ENCODE measurements at places on chromosomes 1 and 21.

DNA sequence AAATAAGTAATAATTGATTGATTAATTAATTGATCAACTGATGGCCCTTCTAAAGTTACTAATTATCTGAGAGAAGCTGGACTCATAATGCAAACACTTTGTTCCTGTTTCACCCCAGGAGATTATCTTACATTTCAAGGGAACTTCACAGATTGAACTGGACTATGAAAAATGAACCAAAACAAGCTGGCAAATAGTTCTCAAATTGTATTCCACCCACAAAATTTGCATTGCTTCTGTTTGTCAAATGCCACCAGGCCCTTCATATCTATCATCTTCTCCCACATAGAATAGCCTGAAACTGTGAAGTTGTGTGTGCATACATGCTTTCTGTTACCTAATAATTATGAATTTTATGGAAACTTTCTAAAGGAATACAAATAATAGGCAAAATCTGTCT lies 104.0 kb downstream of the ZNF281 start:
- DNase-seq = no peak

- no peak for DNase-seq
Measured at GRCh38 chr21:36330904-36331303, 10.9 kb downstream of the MORC3 start.

DNA sequence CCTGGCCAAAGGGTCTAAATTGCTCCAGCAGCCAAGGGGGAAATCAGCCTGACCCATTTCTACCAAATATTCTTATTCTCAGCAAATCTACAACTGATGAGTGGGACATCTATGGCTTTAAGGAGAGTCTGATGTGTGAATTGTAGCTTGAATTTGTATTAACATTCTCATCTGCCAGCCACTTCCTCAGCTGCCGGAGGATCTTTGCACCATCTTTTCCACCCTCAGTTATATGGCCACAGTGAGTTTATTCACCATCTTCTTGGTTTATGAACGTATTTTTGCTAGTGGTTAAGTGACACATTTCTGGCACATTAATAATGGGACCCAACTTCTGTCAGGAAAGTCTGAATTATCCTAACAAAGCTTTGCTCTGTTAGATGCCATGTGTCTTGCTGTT lies 69.6 kb downstream of the COLGALT2 start:
- no peak for DNase-seq

DNA sequence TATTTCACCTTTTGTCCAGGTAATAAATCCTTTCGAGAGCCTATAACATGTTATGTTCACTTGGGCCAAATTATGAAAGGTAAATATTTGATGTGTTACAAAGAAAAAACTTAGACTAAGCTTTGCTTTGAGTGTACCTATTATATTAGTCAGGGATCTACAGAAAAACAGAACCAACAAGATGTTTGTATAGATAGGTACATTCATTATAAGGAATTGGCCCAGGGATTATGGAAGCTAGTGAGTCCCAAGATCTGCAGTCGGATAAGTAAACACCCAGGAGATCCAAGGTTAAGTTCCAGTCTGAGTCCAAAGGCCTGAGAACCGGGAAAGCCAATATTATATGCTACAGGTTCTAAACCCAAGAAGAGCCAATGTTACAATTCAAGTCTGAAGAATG lies 234.5 kb downstream of the NRIP1 start:
- DNase-seq = no peak

DNA sequence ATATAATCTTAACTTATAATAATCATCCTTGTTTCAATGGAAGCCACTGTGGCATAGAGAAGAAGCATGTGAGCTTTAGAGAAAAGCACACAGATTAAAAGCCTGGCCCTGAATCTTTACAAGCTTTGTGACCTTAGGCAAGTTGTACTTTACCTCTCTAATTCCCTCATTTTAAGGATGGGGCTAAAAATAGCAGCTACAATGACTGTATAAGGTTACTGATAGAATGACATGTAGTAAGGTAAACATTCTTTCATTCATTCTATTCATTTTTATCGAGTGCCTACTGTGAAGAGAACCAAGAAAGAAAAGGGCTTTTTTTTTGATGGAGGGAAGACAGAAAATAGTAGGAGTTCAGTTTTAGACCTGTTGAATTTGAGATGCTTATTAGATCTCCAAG lies 25.6 kb downstream of the CDKN2C start:
- no peak for DNase-seq

DNA sequence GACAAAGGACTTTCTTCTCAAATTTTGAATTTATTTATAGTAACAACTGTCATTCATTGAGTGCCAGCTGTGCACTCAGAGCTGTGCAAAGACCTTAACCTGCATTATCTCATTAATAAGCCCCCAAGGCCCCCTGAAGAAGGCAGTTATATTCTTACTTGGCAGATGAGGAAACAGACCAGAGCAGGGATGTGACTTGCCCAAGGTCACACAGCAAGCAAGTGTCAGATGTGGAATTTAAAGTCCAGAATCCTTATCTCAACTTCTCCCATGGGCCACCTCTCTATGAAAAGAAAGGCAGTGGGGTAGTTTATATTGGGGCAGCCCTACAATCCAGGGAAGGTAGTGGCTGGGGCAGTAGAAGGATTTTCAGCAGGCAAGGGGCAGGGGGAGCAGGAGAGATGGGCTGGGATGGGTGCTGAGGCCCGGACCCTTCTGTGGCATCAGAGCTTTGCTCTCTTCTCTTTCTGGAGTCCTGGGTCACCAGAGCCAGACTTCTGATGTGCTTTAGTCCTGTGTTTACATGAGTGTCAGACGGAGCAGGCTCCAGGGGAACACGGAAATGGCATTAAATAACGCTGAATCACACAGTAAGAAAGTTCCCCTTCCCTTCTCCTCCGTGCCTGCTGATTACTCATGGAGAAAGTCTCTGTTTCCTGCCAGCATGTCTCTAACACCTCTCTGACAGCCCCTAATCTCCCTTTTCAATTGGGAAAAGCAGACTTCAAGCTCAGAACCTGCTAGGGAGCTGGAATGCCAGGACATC lies 39.5 kb downstream of the EPHB2 start:
- DNase-seq = no peak

DNA sequence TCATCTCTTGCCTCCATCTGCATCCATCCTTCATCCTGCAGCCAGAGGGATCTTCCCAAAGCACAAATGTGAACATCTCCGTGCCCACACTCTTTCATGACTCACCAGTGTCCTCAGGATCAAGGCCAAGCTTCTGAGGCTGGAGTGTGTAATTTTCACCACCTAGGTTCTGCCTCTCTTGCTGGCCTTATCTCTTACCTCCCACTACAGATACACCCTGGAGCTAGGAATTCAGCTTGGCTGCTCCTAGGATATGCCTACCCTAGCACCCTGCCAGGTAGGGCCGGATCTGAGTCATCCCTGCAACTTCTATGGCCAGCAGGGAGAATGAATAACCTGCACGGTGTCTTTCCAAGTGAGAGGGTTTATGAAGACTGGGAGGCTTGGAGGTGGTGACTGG lies 208.7 kb upstream of the CSF3R start:
- DNase-seq = no peak

GRCh38 chr1:228156515-228156881 lies 6.8 kb downstream of the GJC2 start:
- no peak for DNase-seq

GRCh38 chr1:225677350-225678124 lies 24.6 kb upstream of the ENAH start:
- DNase-seq = no peak

DNA sequence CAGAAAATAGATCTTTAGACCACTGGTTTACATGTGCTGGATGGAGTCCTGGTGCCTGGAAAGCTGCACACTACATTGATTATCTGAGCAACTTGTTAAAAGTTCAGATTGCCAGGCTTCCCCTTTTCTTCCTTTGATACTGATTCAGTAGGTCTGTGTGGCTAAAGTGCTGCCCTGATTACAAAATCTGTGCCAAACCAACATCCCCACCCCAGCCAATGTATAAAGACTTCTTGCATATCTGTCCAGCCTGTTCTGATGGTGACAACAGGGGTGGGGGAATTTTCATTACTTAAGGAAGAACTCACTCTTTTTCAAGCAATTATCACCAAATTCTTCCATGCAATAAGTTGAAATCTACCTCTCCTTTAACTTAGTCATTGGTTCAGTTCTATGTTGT lies 135.5 kb downstream of the TNFSF18 start:
- DNase-seq = no peak

GRCh38 chr1:111702504-111703050 lies 36.6 kb downstream of the INKA2 start:
- DNase-seq = no peak

Measured in activated gamma-delta T cell treated with anti-CD3 and anti-CD28 coated beads, Interleukin-2, amount 50 U/mL, for 16 hours (primary cell).